ENCODE measurements at places on chromosomes 1 and 21.

- no peak for DNase-seq
These were observed 33.9 kb downstream of the RUNX3 start for GRCh38 chr1:24896176-24896575.

GRCh38 chr1:153251988-153252387 is 7.5 kb upstream of the LORICRIN start:
- DNase-seq = no peak

- no peak for DNase-seq
These were observed 6.7 kb upstream of the SLC9A1 start for GRCh38 chr1:27161594-27161993.

- no peak for DNase-seq
These were observed 4.3 kb downstream of the ZNF684 start for GRCh38 chr1:40535732-40536131.

DNA sequence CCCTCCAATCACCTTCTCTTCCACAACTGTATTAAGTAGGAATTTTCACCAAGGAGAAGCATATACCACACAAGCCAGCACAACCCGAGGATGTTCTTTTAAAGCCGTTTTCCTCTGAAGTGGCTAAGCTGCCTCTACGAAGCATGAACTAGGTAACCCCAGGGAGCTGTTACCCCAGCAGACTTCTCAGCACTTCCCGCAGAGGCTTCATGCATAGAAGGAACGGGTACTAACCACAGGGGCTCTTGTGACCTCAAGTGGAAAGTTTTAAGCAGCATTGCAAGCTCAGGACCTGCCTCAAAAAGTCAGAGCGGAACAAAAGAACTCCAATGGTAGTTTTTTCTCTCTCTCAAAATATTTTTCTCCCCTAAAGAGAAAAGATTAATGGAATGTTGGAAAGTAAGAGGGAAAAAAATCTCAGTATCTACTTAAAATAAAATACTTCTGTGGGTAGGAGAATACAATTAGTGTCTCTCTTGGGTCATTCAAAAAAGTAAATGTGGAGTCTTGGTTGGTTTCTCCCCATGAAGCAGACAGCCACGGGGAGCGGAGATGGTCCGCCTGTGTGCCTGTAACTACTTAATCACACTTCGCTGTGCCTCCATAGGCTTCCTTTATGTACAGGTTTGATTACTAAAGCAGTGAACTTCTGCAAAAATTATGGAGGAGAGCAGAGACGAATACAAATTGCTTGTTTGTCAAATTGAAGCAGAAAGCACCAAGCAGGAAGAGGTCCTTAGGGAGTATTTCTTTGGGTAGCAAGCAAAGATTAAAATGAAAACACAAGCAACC is 40.9 kb downstream of the STX6 start:
- DNase-seq = no peak

DNA sequence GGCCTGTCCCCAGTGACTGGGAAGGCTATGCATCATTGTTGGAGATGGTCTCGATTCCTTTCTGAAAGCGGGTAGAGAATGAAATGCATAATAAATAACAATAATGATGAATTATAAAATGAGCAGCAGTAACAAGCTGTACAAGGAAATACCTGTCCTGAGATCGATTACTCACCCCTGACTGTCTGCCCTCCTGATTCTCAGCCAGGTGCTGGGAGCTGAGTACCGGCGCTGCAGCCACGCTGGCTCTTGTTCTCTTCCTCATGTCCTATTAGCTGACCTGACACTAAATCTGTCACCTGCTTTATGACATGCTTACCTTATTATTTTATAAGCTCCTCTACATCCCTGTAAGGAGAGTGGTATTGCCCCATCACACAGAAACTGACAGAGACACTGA is 3.4 kb downstream of the AGPAT3 start:
- DNase-seq = no peak

DNA sequence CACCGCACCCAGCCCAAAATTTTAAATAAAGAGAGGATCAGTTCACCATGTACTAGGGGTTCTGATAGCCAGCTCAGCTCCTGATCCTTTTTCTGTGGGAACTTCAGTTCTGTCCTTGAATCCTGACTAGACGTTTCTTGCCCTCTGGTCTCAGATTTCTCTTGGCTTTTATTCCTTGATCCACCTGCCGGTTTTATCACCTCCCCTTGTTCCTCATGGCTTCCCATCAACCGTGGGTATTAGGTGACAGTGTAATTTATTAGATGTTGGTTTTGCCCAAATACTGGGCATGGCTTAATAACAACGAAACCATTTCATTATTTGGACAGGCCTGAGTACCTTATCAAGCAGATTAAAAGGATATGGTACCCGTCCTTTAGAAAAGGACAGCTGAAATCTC is 22.5 kb downstream of the SLC45A1 start:
- DNase-seq = no peak

GRCh38 chr1:188367661-188368060 is 1538.9 kb downstream of the PLA2G4A start:
- no peak for DNase-seq

DNA sequence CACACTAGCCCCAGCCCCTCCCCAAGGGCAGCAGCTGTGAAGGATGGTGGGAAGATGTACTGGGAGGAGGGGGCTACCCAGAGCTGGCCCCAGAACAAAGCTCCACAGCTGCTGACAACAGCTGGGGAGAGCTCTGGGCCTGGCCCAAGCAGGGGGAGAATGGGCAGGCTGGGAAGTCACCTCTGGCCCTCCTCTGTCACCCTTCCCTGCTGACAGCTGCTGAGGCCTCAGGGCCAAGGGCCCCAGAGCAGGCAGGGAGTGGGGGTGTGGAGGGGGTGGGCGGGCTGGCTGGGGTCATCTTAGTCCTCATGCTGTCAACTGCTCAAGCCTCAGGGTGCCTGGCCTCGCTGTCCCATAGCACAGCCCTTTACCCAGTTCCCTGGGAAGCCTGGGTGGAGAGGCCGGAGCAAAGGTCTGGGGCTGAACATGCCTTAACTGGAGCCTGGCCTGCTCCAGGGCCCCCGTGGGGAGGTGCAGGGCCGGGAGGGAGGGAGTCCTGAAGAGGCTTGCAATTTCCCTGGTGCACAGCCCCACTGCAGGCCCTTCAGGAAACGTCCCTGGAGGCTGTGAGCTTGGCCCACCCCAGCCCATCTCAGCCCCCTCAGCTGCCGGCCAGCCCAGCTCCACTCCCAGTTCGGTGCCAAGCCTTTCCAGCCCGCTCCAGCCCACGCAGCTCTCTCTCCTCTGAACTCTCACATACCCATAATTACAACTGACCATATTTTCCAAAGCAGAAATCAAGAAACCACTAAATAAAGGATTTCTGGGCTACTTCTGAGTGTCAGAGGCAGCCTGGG is 25.7 kb downstream of the HSPG2 start:
- peak; percentile 70 for DNase-seq

GRCh38 chr1:186194107-186194756 is 180.8 kb downstream of the TPR start:
- DNase-seq = no peak

DNA sequence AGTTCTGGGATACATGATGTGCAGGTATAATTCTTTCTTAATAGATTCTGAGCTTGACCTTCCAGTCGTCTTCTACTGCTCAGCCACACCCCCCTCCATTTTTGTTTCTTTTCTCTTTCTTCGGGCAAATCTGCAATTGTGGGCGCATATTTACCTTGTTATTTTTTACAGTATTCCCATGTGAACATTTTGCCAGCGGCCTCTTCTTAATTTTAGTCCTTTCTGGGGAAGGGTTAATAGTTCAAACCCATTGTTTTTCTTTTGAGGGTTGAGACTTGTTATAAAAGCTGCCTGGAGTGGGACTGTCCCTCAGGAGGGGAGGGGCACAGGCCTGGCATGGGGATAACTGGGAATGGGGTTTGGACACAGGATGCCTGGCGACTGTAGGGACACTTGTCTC is 40.3 kb downstream of the PBX1 start:
- no peak for DNase-seq

- no peak for DNase-seq
These were observed 60.0 kb downstream of the PIK3CD start for GRCh38 chr1:9711466-9712020.

GRCh38 chr21:33238146-33238545 is 8.4 kb downstream of the IFNAR2 start:
- DNase-seq = no peak

GRCh38 chr1:62381831-62382657 is 54.8 kb upstream of the USP1 start:
- no peak for DNase-seq

DNA sequence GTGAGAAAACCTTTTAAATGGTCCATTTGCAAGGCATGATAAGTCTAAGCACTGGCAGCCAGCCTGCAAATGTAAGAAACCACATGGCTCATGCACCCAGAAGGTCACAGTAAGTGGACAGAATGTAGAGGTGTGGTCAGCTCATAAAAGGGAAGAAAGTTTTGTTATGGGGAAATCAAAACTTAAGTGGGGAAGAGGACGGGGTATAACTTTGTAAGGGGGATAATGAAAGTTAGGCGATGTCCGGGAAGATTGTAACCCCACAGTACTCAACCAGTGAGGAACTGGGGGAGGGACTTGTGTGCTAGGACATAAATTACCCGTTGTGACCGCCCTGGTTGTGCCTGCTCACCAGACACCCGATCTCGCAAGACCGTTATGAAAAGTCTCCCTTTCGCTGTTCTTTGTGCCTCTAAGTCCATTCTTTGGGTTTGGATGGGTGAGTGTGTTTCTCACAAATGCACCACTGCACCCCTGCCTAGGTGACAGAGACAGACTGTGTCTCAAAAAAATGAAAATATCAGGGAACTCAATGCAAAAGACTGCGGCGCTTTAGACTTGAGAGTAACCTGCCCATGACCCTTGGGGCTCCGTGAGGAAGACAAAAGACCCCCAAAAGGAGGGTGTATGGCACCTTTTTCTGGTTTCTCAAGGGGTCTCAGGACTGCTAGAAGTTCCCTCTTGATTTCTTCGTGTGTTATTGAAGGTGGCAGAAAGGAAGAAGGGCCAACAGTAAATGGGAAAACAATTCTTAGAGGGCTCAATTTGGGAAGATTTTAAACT is 28.6 kb upstream of the ZNF496 start:
- no peak for DNase-seq

GRCh38 chr1:79741720-79742421 is 735.3 kb upstream of the ADGRL4 start:
- no peak for DNase-seq

GRCh38 chr1:235635938-235636662 is 13.5 kb downstream of the GNG4 start:
- DNase-seq = peak; percentile 52

DNA sequence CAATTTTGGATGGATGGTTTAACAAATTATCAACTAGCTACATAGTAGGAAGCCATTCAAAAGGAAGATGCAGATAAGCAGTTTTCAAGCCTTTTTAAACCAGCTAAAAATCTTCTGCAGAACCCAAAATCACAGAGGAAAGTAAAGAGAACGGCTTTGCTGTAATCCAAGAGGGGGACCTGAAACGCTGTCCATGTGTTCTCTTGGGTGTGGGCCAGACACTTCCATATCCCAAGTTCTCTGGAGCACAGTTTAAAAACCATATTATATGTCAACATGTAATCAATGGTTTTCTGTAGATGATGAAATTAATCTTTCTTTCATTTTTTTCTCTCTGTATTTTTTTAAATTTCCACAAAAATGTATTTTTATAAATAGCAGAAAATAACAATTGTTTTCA is 90.5 kb downstream of the SELENOF start:
- DNase-seq = no peak

- DNase-seq = no peak
These were observed 20.1 kb downstream of the FMO3 start for GRCh38 chr1:171110621-171111326.

- no peak for DNase-seq
These were observed 44.3 kb downstream of the CD34 start for GRCh38 chr1:207866471-207867135.

- DNase-seq = no peak
These were observed 1146.7 kb upstream of the PRMT6 start for GRCh38 chr1:105909811-105910210.

GRCh38 chr1:52166996-52167753 is 25.3 kb downstream of the ZFYVE9 start:
- DNase-seq = no peak

DNA sequence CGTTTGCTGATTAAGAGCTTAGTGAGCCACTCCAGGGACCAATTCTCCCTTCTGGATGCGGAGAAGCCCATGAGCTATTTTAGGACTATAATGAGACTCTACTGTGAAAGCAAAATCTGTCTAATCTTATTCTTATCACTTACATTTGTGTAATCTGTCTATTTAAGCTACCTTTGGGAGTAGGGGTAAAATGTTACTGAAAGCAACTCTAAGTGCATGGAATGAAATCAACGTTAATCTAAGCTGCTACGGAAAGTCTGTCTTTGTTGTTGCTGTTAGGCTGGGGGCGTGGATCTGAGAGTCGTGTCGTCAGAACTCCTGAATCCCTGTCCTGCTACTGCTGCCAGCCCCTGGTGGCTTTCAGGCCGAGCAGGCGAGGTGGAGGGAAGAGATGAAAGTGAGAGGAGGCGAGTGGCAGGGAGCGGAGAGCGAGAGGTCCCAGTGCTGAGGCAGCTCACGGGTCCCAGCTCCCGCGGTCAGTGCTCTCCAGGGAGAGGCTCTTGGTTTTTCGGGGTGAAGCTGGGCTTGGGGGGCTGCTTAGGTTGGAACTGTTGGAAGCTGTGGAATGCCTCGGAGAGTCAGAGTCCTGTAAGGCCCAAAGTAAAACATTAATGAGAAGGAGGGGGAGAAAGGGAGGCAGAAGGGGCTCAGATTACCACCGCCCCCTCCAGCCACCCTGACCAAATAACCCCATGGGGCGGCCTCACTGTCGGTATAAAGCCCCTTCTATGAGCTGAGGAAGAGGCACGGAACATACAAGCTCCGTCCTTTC is 53.9 kb downstream of the COQ8A start:
- DNase-seq = peak; percentile 20

DNA sequence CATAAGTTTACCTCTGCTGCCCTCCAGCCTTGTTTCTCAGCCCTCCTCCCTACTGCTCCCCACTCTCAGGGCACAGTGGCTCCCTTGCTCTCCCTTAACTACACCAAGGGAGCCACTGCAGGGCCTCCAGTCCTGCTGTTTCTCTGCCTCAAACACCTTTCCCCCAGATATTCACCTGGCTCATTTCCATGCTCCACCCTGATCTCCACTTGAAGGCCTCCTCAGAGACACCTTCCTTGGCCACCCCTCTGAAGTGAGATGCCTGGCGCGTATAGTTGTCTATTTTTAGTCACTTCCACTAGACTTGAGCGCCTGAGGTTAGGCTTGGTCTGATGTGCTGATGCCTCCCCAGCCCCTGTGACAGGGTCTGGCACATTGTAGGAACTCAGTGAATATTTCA is 34.9 kb downstream of the SEC16B start:
- no peak for DNase-seq

DNA sequence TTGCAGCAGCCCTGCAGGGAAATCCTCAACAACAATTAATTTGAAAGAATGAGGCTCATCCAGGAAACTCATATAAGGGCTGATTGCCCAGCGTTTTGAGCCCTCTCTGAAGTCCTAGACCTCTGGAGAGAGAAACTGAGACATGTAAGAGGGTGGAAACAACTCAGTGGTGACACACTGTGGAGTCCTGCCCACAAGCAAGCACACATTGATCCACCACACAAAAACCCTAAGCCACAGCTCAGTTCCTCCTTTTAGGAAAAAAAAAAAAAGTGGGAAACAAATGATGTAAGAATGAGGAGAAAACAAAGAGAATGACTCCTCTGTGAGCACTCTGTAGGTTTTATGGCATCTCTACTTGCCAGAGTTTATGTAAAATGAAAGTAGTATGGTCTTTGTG is 22.9 kb upstream of the PLA2G5 start:
- no peak for DNase-seq
